ENCODE measurements at places on chromosomes 5 and 9.
A peak's percentile ranks its signal among the peaks of the same experiment; 100 is the strongest.

DNA sequence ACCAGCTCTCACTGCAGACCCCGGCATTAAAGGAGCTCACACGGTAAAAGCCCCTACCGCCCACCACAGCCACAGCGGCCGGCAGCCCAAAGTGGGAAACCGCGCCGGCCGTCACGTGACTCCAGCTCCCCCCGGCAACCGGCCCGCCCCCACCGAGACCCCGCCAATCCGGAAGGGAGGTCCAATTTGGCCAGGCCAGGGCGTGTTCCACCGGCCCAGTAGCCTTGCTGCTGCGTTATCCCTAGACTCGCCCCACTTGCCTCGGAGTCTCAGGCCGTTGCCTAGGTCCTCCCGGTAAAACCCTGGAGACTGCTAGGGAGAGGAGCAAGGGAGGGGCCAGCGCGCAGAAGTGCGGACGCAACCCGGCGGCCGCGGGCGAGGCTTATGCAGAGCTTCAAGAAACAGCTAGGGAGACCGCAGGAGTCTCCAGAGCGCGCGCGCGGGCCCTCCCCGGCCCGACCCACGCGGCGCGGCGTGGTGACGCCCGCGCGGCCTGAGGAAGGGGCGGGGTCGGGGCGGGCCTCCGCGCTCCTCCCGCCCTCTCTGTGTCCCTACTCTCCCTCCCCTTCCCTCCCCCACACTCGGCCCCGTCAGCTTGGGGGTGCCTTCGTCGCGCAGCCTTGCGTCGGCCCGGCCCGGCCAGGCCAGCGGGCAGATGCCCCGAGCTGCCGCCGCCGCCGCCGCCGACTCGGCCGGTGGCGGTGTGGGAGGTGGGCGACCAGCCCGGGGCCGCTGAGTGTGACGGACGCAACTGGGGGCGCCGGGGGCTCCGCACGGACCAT, at the start of gene RIC1:
RIC1 (plus strand) TSS at position 578 of the 782 bp plus-strand sequence; CDS start at position 781, 203 bp downstream.
- DNase-seq: peak; percentile 90

DNA sequence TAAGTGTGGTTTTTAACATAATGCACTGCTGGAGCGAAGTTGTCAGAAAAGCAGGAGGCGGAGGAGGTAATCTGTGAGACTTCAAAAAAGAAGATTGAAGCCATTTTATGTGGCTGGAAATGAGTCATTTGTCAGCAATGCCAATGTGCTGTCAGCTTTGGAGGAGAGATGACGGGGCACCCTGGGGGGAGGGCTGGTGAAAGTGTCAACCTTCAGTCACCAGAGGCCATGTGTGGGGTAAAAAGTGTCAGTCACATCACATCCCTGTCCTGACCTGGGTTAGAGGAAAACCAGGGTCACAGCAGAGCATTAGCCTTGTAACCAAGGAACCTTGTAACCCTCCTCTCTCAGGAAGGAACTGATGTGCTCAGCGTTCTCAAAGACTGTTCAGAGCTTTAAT, 59.1 kb downstream of the TLR4 start:
- DNase-seq: no peak

DNA sequence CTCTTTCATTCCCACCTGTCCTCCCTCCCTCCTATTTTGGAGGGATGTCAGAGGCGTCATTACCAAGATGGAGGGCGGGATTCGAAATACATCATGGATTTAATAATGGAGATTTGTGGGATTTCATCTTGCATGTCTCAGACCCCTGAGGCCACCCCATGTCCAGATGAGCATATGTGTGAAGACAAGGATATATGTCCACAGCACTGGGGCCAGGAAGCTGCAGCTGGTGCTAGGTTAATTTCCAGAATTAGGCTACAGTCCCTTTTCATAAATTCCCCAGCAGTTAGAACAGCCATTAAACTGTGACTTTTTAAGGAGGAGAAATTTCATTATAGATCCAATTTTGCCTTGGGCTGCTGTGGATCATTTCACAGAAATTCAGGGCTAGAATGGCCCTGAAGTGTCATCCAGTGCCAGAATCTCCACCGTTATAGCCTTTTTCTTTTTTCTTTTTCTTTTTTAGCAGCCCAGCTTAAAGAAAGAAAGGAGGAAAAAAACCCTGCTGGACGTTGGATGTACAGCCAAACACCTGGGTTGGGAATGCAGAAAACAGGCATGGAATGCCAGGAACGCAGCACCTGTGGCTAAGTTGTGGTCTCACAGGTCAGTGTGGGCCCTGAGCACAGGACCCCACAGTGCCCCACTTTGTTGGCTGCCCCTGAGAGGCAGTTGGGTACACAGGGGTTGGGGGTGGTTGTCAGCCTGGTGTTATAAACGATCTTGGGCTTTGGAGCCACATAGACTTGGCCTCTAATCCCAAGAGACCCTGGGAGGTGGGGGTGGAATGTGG, 50.2 kb upstream of the CXCL14 start:
- no peak for DNase-seq

DNA sequence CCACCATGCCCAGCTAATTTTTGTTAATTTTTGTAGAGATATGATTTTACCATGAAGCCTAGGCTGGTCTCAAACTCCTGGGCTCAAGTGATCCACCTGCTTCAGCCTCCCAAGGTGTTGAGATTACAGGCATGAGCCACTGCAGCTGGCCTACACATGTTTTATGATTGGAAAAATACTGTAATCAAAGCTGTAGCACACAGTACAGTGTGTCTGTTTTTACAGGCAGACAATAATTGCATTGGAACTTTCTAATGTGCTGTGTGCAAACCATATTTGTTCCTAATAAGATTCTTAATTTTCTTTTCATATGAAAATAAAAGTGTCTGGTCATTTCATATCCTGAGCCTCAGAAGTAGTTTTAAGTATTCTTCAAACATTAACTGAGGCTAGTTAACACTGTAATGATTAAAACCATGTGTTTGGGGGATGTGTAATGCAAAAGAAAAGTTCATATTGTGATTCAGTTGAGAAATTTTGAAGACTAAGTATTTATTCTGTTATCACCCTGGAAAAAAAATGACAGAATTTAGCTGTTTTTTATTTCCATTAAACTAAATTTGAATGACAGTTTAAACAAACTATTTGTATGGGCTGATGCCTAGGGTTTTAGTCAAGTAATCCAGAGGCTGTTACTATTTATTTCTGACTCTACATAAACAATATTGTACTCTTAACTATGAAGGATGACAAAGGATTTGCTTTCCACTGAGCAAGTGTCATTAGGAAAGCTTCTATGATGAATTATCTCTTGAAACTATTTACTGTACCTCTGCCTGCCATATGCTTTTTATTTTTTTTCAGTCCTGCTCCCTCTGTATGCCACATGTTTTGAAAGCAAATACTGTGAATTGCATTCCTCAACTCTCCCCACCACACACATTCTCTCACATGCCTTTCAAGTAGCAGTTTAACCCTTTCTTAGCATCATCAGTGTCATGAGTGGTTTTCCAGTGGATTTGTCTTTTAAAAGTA, 111.5 kb downstream of the MTREX start:
- DNase-seq: no peak

DNA sequence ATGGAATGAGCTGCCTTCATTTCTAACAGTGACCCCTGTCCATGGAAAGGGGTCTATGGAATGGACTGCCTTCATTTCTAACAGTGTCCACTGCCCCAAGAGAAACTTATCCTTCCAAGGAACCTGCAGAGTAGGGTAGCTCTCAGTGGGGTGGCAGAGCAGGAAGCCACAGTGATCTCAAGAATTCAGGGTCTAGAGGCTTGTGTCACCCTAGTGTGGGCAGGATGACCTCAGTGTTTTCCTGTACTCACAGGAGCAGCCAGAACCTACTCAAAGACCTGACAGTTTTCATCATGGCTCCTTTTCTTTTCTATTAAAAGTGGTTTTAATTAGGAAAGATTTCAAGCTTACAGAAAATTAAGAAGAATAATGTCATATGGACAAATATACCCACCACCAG, 27.5 kb downstream of the SEC61B start:
- no peak for DNase-seq

DNA sequence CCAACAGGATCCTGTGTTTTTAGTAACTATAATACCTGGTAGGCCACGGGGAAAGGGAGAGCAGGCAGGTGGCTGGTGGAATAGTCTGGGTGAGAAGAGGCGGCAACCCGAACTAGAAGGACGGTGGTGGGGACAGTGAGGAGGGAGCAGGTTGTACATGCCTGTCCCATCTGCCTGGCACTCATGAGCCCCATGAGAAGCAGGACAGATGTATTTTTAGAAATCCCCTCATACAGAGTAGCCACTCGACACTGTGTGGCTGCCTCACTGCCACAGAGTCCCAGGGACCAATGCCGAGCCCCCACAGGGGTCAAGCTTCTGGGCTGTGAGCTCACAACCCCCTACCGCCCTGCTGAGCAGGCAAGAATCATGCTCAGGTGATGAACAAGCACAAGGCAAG, 136.6 kb downstream of the SEC61B start:
- DNase-seq: no peak

- no peak for DNase-seq
Measured at GRCh38 chr5:157516006-157516405, 56.0 kb downstream of the NIPAL4 start.

GRCh38 chr5:67409126-67409777, 212.7 kb upstream of the CD180 start:
- no peak for DNase-seq

- DNase-seq: no peak
Measured at GRCh38 chr5:138359621-138360020, 7.1 kb downstream of the KDM3B start.

- no peak for DNase-seq
Measured at GRCh38 chr5:74055486-74056106, 429.6 kb downstream of the ARHGEF28 start.

DNA sequence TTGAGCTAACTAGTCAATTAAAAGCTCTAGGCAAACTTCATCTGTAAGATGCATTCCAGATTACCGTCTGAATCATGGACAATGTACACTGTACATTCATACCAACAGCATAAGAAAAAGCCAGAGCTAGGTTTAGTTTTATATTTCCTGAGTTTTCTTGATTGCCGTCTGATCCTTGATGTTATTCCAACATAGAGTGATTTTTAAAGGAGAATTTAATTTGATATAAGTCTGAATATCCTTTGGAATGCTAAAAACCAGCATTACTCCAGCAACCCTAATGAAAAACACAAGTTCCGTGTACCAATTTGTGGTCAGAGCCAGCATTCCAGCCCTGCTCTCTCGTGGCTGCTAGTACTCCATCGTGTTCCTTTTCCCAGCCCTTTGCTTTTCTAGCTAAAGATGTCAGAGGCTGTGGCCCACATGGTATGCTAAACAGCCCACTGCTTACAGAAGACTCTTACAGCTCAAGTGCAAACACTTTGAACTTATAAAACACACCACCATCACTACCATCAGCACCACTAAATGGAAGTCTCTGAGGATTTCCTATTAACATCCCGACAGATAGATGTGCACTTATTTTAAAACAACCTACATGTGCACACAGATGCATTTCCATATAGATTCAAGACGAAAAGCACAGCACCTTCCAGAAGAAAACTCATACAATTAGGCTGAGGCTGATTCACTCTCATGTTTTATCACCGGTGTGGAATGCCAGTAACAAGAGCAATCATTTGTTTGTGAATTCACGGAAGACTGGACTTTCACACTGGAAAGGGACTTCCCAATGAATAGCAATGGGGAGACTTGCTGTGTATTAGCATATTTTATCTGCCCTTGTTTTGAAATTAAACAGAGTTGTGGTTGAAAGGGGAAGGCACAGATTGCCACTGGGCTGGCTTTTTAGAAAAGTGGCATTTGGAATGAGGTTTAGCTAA, 246.9 kb upstream of the GAS1 start:
- DNase-seq: no peak

DNA sequence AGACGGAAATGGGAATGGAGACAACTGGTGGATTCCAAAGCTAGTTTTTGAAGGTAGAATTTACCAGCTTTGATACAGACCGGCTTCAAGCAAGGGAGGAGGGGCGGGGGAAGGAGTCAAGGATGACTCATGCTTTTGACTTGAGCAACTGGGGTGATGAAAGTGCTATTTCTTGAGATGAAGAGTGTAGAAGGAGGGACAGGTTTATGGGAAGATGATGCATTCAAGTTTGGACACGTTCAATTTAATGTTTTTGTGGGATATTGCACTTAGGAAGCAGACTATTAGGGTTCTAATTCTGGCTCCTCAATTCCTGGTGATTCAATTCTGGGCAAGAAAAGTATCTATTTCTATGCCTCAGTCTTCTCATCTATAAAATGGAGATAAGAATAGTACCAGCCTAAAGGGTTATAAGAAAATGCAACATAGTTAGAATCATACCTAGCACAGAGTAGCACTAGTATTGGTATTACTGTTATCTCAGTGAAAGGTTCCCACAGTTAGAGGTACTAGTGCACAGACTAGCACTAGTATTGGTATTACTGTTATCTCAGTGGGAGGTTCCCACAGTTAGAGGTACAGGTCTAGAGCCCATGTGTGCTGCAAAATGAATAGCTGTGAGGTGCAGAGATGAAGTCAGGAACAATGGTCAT, 4.6 kb downstream of the NIPAL4 start:
- no peak for DNase-seq

GRCh38 chr9:88872192-88872946, 118.9 kb upstream of the S1PR3 start:
- DNase-seq: no peak

DNA sequence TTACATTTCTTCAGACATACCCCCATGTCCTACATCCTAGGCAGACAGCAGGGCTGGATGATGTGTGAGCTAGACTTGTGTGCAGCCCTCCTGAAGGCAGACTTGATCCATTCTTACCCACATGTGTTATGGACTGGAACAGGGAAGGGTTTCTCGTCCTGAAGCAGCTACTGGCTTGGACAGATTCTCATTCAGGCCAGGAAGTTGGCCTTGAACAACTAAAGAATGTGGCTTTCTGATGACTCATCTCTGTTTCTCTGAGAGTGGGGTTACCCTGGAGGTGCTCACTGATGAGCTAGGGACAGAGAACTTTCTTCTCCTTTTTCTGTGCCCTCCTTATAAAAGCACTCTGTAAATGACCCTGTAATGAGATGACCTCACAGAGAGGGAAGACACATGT, 246.5 kb downstream of the PCSK5 start:
- no peak for DNase-seq

GRCh38 chr9:90070931-90071660, 466.3 kb downstream of the GADD45G start:
- DNase-seq: no peak

DNA sequence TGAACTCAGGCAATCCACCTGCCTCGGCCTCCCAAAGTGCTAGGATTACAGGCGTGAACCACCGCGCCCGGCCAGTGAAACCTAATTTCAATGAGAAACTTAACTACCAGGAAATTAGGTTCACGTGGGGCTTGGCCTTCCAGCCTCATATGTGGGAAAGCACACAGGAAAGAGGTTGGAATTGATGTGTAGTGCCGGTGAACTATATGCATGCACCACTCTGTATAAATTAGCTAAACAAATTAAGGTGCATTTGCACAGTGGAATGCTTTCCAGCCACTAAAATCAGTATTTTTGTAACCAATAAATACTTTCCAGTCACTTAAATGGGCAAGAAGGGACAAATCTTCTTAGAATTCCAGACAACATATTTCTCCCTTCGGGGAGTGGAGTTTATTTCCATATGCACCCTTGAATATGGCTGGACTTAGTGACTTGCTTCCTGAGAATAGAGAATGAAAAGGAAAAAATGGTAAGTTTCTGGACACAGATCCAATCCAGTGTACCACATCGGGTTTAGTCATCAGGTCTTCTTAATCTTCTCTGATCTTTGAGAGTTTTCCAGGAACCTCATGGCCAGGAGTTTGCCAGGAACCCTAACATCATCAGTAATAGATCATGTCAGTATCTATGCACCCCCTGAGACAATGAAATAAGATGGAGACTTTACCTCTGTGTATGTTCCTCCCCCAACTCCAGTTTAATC, 24.9 kb downstream of the ATOX1 start:
- no peak for DNase-seq

Measured in dorsolateral prefrontal cortex (tissue), 122 donors.